Neural progenitor cell (in vitro differentiated cells): ENCODE measurements at places on chromosomes 12 and 14.

DNA sequence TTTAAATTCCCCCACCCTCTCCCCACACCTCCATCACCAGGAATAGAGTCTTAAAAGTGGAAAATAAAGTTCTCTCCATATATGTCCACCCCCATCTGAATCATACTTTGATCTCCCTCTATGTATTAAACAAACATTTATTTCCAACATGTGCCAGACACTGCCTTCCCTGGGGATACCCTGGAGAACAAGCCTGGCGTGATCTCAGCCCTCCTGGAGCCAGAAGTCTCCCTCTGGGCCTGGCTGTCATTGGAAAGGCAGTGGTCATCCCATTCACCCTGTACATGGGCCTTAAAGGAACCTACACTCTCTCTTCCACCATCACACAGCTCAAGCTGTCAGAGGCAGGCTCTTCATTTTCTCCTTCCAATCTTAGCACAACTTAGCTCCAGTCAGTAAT lies 143.6 kb downstream of the EMP1 start:
- no peak for DNase-seq

GRCh38 chr12:49933796-49934195 lies 16.7 kb upstream of the AQP2 start:
- no peak for DNase-seq

DNA sequence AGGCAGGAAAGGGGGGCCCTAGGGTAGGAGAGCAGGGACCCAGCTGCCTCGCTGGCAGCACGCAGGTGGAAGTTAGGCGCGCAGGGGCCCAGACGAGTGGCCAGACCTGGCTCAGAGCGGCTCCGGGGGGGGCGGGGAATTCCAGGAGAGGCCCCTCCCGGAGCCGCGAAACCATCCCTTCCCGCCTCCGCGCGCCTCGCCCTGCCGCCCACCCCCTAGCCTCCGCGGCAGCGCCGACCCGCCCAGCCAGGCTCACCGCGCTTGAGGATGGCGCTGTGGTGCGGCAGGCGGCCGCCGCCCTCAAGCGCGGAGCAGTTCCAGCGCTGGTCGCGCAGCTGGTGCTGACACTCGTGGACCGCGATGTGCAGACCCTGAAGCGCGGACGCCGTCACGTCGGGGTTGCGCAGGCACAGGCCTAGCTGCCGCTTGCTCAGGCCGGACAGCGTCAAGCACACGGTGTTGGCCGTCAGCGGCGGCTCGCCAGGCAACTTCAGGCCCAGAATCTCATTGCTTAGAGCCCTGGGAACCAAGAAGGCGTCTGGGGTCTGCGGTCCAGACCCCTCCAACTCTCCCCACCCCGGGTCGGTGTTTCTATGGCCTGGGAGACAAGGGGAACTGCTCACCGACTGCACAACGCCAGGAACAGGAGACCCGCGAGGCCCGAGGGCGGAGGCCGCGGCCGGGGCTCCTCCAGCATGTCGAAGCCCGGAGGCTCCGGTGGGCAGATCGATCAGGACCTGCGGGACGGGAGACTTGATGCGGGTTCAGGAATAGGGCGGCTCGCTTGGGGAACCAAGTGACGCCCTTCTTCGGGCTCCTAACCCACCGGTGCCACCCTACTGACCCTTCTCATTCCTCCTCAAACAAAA lies 1.5 kb downstream of the WNT10B start:
- peak; percentile 72 for DNase-seq

GRCh38 chr14:29637411-29637810 lies 290.2 kb downstream of the PRKD1 start:
- no peak for DNase-seq
